ENCODE measurements at places on chromosomes 16 and 17.
A peak's percentile ranks its signal among the peaks of the same experiment; 100 is the strongest.

- DNase-seq, result no peak
Observed at GRCh38 chr16:11173426-11173825, 82.6 kb downstream of the SOCS1 start.

DNA sequence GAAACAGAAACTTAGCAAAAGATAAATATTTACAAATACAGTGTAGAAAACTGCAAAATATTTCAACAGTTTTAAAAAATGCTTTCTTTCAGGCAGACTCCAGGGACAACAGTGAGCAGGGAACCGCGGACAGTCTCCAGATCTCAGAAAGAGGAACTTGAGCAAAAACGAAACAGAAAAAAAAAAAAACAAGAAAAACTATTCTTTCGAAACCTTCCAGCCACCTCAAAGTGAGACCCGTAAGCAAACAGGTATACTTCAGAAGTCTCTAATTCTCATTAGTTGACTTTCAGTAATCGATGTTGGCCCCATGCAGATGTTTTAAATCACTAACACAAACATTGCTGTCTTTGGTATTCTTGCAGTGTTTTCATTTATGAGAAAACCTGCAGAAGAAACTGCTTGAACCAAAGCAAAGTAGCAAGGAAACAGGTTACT, 15.7 kb upstream of the CCL1 start:
- DNase-seq, result no peak

DNA sequence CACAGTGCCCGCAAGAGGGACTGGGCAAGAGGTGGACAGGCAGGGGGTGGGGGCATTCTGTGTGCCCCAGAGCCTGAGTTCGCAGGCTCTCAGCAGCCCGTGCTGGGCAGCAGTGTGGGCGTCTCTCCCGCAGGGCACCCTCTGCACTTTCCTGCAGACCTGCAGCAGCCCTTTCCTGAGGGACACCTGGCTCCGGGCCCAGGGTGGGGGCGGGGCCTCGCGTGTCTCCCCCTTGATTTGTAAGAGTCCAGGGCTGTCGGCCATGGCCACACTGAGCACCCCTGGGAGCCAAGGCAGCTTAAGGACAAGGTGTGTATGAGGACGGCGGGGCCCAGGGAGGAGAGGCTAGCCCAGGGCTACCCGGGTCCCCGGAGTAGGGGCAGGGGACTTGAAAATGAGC, 33.4 kb upstream of the SLC38A10 start:
- DNase-seq, result no peak

- DNase-seq, result no peak
Observed at GRCh38 chr17:76152591-76152990, 11.5 kb upstream of the FOXJ1 start.

DNA sequence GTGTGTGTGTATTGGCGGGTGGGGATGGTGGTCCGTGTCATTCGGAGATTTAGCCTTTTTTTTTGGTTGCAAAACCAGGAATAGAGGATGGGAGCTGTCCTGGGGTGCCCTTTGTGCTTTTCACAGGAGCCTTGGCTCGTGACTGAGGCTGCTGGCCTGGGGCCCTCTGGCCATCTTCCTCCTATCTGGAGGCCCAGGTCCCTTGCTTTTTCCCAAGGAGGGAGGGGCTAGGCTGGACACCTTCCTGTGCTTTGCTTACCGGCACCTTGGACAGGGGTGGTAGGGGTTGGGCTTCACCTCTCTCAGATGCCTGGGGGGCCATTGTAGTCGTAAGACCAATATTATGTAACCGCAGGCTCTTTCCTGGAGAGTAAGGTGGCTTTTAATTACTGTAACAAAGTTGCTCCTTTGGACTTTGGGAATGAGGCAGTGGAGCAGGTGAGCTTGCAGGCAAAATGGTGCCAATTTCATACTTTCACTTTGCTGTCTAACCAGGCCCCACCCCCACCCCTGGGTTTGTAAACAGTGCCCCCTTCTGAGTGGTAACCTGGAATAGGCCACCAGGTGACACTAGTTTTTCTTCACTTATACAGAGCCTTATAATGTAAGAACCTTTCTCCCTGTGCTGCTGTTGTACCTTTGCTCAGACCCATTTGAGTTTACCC, 1.2 kb downstream of the DYNLL2 start:
- peak; percentile 7 for DNase-seq

DNA sequence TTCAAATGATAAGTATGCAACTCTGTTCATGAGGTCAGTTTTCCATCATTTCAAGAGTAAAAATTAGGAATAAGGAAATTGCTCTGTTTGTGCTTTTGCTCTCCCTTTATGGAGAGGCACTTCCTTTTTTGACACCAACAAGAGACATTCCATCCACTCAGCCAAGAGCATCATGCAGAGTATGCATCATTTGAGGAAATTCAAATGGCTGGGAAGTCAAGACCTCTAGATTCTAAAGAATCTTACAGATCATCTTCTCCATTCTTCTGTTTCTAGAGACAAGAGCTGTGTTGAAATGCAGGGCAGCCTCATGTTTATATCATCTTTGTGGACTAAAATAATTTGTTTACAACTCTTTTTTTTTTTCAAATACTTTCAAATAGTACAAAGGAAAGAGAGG, 669.4 kb downstream of the CDH11 start:
- no peak for DNase-seq

GRCh38 chr16:73059779-73060615, 12.1 kb upstream of the ZFHX3 start:
- DNase-seq, result no peak

All from AG10803 (cell line).